Transverse colon (tissue), 4 donors: ENCODE measurements at places on chromosomes 11 and 22. TPM values are rescaled to one million over a fixed set of nuclear protein-coding genes. Genes with fewer than 3 reads are reported as not detected.

Gene LMNTD2
- total RNA-seq: 14.8 TPM

Gene PICALM
- 208 TPM for total RNA-seq

Gene MB
- not detected for total RNA-seq

Gene KDM4E
- not detected for total RNA-seq

Gene GAS2
- 8.3 TPM for total RNA-seq

Gene JAML
- total RNA-seq: 15.1 TPM

Gene PNPLA5
- not detected for total RNA-seq

Gene TRIM34
- total RNA-seq: 9.8 TPM

Gene LRRN4CL
- total RNA-seq: 9.1 TPM

Gene RFPL1
- not detected for total RNA-seq

Gene SCN3B
- total RNA-seq: 0.79 TPM

Gene KBTBD4
- total RNA-seq: 14.0 TPM

Gene GNAZ
- total RNA-seq: 11.2 TPM

Gene PRR5L
- total RNA-seq: 418 TPM

Gene CBL
- total RNA-seq: 18.7 TPM

Gene NDUFV1
- total RNA-seq: 762 TPM

Gene CSF2RB
- total RNA-seq: 1.2 TPM

Gene MN1
- 3.5 TPM for total RNA-seq

Gene KRTAP5-7
- total RNA-seq: 4.5 TPM

Gene RASL10A
- total RNA-seq: 5.0 TPM

Gene POTEH
- total RNA-seq: not detected

Gene TIMM10
- total RNA-seq: not detected

Gene PITPNM1
- total RNA-seq: 451 TPM

Gene PHLDA2
- total RNA-seq: not detected

Gene RIBC2
- not detected for total RNA-seq

Gene APOL4
- 9.0 TPM for total RNA-seq

Gene ARVCF
- 17.9 TPM for total RNA-seq

Gene TMEM25
- total RNA-seq: 4.4 TPM

Gene CDC45
- total RNA-seq: not detected

Gene PGM2L1
- 10.1 TPM for total RNA-seq

Gene ZDHHC5
- total RNA-seq: 38.4 TPM

Gene SFI1
- 80.0 TPM for total RNA-seq

Gene TSPAN4
- 75.0 TPM for total RNA-seq

Gene BAIAP2L2
- 117 TPM for total RNA-seq

Gene CD151
- total RNA-seq: 650 TPM

Gene CEP164
- 15.9 TPM for total RNA-seq

Gene BTG4
- not detected for total RNA-seq

Gene SAA4
- not detected for total RNA-seq

Gene LRP5
- total RNA-seq: 81.8 TPM

Gene TRPM5
- total RNA-seq: 7.5 TPM

Gene BANF1
- 29.5 TPM for total RNA-seq

Gene IRAG1
- total RNA-seq: 19.8 TPM
